Right lung (tissue), 10 donors: ENCODE measurements at places on chromosomes 6 and 20.
A peak's percentile ranks its signal among the peaks of the same experiment; 100 is the strongest.

DNA sequence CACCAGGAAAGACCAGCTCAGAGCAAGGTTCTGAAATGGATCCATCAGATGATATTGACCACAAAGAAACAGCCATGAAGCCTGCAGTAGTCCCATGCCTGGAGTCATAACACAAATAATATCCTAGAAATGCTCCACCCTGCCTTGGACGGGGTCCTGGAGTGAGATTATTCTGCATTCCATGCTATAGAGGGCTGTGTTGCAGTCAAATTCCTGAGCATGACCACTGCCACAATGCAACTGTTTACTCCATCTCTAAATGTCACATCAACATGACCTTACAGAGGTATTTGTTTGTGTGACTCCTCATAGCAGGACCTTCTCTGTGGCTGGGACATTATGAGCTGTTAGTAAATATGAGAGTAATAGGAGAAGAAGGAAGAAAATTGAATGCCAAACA, 257.5 kb upstream of the TCF21 start:
- DNase-seq: no peak

GRCh38 chr6:50128420-50129005, 78.8 kb upstream of the DEFB112 start:
- DNase-seq: no peak

DNA sequence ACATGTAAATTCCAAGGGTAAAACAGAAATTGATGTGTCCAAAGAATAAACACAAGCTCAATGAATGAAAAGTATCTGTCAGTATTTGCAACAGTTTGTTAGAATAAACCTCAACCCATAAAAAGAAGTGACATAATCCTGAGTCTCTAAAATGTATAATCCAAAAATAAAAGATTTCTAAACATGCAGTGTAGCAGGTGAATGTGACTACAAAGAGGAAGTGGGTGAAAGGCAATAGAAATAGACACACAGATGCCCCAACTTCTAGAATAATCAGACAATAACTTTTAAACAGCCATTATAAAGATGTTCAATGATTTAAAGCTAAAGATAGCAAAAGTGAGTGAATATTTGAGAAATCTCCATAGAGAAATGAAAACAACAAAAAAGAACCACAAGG, 1009.2 kb upstream of the GJE1 start:
- no peak for DNase-seq

DNA sequence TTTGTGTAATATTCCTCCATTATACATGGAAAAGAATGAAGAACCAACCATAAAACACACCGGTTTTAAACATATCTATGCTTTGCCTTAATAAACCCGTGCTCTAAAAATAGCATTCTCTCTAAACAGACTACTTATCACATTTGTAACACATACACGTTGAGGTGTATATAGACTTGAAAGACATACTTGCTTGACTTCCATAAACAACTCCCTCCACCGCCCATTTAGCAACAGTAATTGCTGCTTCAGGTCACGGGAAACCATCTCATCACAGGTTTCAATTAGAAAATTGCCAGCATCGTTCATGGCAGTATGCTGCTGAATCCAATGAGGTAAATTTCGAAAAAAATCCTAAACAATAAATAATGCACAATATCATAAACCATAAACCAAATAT, 174.0 kb downstream of the SYNE1 start:
- DNase-seq: no peak

DNA sequence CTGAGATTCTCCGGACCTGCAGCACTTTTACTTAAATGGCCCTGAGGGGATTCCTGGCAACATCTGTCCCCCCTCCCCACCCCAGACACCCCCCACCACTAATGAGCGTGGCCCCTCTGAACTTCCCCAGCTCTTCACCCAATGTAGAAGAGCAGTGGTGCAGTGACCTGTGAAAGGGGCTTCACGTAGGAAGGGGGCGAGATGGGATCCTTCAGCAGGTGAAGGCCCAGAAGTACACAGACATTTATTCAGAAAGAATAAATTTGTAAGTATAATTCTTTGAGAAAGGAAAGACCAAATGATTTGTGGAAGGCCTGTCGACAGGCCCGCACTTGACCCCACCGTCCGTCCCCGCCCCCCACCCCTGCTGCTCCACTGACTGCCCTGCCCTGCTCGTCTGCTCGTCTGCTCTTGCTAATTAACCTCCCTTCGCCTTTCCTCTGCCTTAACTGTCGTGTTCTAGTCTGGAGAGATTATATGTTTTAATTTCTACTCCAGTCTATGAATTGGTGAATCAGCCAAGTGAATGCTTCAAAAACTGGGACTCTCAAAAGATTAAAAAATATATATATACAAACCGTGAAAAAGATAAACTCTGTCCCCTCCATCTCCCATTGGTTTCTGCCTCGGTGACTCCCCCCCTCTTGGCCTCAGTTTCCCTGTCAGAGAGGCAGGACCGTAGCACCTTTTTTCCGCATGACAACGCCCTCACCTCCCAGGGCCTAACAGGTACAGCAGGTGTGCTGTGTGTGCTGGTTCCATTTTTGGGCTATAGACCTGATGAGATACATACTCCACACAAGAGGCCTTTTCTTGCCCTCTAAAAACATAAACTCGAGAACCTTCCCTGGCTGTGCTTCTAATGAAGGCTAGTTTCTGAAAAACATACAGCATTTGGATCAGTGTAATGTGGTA, 49.2 kb downstream of the GNAS start:
- DNase-seq: no peak

GRCh38 chr6:119352001-119352400, 2.4 kb upstream of the MAN1A1 start:
- DNase-seq: no peak

DNA sequence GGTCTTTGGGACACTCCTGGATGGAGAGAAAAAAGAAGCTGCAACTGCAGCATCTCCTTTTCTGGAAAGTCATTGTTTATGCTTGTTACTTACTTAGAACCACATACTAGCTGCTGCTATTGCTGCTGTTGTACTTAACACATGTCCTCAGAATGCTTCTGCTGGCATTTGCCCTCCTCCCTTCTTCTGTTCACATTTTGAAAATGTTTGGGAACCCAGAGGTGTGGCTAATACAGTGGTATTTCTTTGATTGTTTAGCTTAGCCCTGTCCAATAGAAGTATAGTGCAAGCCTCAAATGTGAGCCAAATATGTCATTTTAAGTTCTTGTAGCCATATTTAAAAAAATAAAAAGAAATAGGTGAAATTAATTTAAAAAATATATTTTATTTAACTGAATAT, 8.4 kb downstream of the DTD1 start:
- no peak for DNase-seq

GRCh38 chr20:36498386-36499179, 42.7 kb upstream of the MYL9 start:
- no peak for DNase-seq

DNA sequence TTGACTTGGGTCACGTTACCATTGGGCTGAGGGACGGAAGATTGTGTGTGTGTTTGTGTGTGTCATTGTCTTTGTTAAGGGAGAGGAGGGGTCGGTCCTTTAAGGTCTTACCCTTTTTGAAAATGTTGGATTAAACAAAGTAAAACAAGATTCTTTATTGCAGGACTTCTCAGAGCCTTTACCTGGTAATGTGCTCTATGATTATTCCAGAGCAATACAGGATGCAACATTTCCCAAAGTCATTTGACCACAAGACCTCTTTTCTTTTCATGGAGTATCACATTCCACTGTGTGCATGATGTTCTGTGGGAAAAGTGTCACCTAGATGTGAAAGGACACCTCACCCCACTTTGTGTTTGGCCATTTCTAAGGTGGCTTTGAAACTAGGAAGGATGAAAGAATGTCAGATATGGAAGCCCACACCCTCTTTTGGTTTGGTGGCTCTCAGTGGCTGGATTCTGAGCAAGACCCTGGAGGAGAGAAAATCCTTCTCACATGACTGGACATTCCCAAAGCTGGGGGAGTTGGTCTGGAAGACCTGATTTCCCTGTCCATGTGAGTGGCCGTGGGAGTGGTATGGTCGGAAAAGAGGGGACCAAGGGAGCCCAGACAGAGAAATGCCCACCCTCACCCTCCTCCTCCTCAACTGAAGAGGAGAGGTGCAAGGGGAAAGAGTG, 18.2 kb upstream of the ZNF831 start:
- no peak for DNase-seq

DNA sequence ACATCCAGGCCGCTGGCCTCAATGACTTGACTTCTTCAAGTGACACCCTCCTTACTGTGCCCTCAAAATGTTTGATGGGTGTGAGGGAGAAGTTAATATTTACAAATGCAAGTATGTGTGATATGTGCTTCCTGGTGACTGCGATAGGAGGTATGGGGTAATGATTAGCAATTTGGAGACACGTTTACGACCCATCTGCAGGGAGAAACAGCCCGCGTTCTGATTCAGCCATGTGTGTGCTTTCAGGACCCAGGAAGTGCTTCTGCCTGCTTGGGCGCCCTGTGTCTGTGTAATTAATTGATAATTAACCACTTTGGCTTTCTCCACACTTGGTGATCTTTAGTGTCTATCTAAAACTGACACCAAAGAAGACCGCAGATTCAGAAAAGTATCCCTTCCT, 25.0 kb downstream of the SIRPA start:
- DNase-seq: no peak

DNA sequence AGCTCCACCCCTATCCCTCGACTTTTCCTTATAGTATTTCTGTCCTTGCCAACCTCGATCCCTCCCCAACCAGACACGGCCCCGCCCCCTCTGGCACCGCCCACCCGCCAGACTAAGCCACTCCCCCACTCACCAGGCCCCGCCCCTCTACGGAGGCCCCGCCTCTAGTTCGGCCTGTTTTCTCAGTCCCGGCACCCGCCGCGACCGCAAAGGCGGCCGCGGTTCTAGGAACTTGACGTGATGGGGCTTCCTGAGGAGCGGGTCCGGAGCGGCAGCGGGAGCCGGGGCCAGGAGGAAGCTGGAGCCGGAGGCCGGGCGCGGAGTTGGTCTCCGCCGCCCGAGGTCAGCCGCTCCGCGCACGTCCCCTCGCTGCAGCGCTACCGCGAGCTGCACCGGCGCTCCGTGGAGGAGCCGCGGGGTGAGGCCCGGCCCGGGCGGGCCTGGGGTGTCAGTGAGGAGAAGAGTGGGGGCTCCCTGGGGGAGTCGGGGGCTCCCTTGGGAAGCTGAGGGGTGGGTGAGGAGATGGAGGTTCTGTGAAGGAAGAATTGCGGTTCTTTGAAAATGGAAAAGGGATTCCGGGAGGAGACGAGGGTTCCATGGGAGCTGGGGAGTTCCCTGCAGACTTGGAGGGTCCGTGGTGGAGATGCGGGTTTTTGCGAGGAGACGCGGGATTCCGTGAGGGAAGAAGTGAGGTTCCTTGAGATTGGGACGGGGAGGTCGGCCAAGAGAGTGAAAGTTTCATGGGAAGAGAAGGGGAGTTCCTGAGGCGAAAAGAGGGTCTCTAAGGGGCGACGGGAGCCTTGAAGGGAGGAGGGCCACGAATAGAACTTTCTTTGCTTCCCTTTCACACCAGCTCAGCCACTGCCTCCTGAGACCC, at the start of gene ACSS2:
ACSS2 (plus strand) TSS at position 207 of the 877 bp plus-strand sequence; CDS start at position 241, 34 bp downstream.
- DNase-seq: no peak

- DNase-seq: no peak
Observed at GRCh38 chr6:154888421-154889295, 106.5 kb upstream of the TIAM2 start.

- DNase-seq: no peak
Observed at GRCh38 chr6:162442687-162443086, 284.9 kb downstream of the PRKN start.

DNA sequence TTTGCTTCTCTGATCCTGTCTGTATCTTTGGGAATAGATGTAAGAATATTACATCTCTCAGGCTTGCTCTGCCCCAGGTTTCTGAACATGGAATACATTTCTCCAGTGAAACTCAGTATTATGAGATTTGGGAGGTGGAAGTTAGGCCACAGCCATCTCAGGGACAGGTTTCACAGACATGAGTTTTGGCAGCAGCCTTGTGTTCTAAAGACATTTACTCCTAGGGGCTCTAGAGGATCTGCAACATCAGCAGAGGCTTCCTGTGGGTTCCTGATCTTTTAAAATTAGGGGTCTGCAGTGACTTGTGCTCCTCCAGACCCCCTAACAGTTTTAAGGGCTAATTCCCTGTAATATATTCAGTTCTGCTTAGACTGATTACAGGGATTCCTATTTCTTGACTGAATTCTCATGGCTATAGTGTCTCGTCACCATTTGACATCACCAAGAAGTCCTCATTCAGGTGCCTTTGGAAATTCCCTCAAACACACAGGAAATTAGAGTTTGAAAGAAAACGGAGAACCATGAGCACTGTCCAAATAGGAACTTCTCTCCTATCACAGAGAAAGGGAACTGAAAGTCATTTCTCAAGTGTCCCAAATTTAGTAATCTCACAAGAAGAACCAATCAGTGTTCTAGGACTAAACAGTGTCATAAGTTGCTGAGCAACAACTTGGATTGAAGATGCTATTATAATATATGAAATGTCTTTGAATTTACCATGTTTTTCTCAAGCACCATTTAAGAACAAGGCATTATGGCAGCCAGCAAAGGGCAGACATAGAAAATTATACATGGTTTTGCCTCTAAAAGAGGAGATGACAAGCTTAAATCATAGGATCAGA, 2.5 kb upstream of the HLA-DRA start:
- DNase-seq: no peak

- DNase-seq: no peak
Observed at GRCh38 chr6:107441682-107442081, 17.7 kb downstream of the PDSS2 start.

DNA sequence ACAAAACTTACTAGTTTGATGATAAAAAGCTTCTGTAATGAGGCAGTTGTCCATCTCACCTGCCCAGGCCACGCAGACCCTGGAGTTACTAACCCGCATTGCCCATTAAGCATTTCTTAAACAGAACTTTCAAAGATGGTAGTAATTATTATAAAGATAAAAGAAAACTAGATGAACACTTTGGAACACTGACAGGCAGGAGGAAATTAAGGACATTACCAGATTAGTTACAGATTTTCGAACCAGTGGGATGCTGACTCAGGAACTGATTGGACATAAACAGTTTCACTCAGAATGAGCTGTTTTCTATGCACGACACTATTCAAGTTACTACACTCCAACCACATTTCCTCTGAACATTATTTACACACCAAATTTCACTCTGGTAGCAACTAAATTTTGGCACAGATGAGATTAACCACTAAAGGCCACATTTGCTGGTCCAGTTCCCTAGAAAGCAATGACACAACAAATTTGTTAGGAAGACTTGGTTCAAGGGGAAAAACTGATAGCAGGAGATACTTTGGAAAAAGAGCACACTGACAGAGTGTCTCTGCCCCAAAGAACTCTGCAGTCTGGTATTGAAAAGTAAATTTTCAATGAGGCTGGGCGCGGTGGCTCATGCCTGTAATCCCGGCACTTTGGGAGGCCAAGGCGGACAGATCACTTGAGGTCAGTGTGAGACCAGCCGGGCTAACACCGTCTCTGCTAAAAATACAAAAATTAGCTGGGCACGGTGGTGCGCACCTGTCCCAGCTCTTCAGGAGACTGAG, 3.0 kb downstream of the ROMO1 start:
- no peak for DNase-seq

GRCh38 chr6:136487759-136488425, 62.3 kb downstream of the MAP7 start:
- DNase-seq: peak; percentile 49

GRCh38 chr6:161409353-161409752, 135.5 kb upstream of the AGPAT4 start:
- DNase-seq: no peak
